ENCODE measurements at places on chromosomes 5 and 9.

DNA sequence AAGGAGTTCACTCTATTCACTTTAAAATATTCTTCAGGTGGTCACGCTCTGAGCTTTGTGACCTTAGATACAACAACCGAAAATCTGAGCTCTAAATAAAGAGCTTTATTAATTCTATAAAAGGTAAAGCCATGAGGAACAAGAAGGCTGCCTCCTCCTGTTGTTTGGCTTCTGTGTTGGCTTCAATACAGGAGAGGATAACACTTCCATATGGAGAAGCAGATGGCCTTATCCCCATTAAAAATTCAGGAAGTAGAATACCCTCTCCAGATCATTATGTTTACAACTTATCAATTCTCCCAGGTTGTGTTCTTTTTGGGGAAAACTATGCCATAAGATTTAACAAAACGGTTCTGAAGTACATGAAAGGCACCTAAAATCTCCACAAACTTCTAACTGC lies 128.4 kb downstream of the TTC39B start:
- DNase-seq, result no peak

DNA sequence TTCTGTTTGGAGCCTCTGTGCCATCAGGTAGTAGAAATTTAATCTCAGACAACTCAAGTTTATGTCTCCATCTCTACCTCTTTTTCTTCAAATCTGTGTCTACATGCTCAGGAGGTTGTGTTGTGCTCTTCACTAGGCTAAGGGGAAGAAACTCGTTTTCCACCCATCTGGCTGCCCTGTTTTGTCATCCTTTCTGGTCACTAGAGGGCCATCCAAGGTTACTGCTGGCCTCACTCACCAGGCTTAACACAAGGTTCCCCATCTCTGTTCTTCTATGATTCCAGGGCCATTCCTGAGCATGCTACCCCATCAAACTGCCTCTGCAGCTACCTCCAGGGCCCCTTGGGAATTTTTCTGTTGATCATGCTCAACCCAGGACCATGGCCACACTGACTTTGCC lies 213.3 kb upstream of the FBXL7 start:
- DNase-seq, result no peak

DNA sequence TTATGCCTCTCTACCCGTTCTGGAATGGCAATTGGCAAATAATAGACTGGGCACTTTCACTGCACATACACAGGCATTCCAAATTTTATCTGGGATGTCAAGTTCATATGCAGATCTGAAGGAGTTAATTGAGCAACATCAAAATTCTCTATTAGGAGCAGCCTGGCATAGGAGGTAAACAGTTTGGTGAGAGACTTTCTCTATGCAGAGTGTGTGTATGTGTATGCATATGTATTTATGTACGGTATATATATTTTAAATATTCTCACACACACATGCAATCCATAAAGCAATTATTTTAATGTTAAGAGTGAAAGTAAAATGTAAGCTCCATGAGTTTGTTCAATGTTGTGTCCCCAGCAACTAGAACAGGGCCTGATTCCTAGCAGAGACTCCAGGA lies 517.8 kb downstream of the CTNND2 start:
- no peak for DNase-seq

DNA sequence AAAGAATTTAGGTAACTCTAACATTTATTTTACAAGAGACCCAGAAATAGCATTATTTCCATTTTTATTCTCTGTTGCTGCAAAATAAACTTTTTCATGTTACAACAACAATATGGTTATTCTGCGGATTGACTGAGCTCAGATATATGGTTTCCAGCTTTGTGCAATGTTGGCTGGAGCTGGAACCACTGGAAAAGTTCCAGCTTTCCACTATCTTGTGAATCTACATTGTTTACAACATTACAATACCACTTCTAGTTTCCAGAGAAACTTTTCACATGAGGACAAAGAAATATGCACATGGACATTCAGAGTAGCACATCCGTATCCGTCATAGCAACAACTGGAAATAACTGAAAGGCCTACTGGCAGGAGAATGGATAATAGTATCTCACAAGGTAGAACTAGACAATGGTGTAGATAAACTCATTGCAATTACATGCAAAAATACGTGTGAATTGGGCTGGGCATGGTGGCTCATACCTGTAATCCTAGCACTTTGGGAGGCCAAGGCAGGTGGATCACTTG lies 436.1 kb upstream of the ADAMTS16 start:
- DNase-seq, result no peak

DNA sequence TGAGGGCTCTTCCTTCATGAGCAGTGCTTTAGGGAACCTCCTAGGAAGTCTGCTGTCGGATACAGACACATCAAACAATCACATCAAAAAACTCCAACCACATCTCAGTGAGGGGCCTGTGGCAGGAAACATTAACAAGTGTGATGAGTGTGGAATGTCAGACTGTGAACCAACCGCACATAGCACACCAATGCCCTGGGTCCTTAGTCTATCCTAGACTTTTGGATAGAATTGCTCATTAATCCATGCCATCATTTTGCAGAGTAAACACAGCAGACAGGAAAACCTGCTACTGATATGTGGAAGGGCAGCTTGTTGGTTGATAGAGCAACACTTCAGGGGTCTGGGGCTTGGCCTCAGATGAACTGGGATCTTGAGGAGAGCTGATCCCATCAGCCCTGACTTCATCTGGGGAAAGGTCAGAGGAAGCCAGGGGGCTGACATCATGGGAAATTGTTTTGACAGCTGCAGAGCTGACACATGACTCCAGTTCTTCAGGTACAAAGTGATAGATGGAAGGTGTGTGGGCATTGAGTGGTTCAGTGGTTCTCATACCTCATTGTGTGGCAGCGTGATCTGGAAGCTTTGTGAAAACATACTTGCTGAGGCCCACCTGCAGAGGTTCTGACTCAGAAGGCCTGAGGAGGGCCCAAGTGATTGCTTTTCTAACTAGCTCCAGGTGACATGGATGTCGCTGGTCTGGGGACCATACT lies 193.3 kb downstream of the DIRAS2 start:
- no peak for DNase-seq

DNA sequence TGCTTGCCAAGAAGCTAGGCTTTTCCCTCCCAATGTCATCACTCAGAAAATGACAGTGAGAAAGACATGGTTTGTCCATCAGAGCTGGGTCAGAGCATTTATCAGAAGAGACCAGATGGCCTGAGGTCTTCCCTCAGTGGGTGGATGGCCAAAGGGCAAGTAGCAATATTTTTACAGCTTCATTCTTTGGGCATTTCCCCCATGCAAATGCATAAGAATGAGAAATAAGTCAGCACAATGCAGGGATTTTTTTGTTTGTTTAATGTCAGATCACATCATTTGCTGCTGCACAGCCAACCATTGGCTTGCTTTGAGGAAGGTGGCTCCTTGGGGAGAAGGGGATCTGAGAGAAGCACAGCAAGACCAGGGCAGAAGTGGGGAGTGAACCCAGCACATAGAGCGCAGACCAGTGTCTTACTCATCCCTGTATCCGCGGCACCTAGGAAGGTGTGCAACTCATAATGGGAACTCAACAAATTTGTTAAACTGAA lies 209.6 kb downstream of the SEMA6A start:
- DNase-seq, result no peak

DNA sequence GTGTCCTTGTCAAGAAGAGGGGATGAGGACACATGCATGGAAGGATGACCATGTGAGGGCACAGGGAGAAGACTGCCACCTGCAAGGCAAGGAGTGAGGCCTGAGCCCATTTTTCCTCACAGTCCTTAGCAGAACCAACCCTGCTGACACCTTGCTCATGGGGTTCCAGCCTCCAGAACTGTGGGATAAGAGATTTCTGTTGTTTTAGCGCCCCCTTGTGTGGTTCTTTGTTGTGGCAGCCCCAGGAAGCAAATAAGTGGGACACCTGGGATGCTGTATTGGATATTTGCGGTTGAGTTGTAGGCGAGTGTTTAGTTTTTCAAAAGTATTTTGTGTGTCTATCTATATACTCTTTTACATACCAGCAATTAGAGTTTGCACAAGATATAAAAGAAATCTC lies 206.4 kb downstream of the NXNL2 start:
- DNase-seq, result peak; percentile 12

DNA sequence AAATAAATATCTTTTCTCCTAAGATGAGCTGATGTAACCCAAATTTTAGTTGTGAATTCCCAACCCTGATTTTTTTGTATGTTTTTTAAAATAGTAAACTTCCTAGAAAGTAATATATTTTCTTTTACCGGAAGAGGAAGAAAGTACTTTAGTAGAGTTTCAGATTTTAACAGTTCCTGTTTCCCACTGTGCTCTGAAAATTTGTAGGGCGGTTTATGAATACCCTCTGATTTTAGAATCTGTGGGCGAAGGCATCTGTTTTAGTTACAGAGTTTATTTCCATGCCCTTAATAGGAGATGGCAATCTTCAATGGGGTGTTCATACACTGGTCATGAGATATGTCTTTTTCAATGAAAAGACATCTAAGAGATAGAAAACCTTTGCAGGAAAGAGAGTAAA lies 3.7 kb upstream of the HOMER1 start:
- DNase-seq, result no peak

- DNase-seq, result no peak
Observed at GRCh38 chr5:123007182-123007581, 29.3 kb downstream of the PPIC start.

DNA sequence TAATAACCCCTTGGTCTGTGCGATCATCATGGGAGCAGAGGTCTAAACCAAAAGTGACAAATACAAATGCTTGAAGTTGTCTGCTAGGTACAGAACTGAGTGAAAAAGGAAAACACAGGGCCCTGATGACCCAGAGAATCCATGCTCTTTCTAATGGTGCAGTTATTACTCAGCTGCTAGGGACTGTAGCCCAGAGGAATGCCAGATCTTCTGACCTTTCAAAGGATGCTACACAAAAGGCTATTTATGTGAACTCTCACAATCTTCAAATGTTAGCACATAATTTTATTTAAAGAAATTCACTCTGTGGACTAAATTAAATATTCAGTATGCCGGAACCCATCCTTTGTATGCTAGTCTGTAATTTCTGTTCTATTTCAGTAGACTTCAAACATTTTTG lies 79.9 kb downstream of the PRR16 start:
- DNase-seq, result no peak

- no peak for DNase-seq
Observed at GRCh38 chr5:181263633-181264032, 2.7 kb upstream of the TRIM52 start.

- DNase-seq, result no peak
Observed at GRCh38 chr9:128479262-128479661, 23.5 kb downstream of the ODF2 start.

DNA sequence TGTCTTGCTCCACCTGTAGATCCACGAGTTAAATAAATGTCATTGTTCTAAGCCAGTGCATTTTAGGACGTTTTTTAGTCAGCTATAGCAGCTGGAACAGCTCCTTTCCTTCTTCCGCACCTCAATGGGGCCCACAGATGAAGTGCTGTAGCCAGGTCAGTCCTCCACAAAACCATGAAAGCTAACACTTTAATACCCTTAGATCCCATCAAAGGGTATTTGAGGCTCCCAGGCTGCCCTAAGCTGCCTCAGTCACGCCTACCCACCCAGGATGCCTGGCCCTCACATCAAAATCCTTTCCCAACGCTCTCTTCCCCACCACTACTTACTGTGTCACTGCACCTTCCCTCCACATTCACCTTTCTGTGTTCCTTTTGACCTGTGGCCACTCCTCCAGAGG lies 44.1 kb upstream of the ACO1 start:
- no peak for DNase-seq

GRCh38 chr5:45596320-45596719 lies 99.9 kb downstream of the HCN1 start:
- no peak for DNase-seq

DNA sequence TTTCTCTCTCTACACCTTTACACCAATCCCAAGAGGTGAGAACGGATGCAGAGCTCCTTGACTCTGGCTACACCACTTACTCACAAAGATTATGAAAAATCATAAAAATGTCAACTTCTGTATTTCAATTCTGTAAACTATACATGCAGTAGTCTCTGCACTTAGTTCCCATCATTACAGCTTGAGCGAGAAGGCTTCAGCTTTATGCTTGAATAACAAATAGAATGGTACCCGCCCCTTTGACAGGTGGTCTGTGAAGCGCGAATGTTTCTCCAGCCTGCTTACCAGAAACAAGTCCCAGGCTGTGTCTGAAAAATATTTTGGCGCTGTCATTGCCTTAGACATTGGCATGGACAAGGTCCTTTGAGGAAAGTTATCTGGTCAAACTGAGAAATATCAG lies 562.4 kb upstream of the CLINT1 start:
- DNase-seq, result no peak

GRCh38 chr5:172789687-172790495 lies 18.9 kb upstream of the DUSP1 start:
- no peak for DNase-seq

- DNase-seq, result no peak
Observed at GRCh38 chr9:120413121-120414048, 166.6 kb downstream of the CDK5RAP2 start.

DNA sequence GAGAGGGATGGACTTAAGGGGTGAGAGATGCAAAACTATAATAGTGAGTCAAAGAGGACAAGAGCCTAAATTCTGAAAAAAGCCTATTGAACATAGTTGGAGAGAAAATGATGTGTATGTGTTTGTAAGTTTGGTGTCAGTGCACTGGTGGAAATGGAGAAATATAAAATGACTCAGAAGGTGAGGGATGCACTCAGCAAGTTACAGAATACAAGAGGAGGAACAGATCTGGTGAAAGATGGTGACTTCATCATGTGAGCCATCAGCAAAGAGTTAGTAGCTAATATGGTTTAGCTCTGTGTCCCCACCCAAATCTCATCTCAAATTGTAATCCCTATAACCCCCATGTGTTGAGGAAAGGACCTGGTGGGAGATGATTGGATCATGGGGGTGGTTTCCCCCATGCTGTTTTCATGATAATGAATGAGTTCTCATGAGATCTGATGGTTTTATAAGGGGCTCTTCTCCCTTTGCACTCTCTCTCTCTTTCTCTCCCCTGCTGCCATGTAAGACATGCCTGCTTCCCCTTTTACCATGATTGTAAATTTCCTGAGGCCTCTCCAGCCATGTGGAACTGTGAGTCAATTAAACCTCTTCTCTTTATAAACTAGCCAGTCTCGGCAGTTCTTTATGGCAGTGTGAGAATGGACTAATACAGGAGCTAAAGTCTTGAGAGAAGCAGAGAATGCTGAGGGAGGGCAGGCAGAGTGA lies 30.4 kb upstream of the FYB1 start:
- no peak for DNase-seq

DNA sequence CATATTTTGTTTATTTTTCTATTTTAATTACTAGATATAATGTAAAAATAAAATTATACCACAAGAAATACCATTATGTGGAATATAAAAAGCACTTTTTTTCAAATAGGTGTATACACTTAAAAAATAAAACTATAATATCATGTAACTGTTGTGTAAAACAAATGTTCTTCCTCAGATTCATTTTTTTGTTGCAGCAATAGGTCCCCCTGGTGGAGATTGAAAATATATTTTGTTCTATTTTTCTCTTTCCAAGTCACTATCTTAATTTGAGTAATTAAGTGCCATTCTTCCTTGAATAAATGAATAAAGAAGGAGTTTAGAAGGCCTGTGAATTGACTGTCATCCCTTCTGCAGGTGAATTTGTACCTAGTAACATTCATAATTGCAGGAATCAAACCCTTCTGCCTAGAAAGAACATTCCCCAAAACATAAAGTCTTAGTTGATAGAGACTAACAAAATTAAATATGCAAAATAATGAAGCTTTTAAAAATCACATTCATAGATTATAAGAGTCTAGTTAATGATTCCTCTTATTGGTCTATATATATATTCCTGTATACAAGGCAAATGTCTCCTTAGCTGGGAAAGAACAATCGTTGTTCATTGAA lies 23.4 kb downstream of the CETN3 start:
- no peak for DNase-seq

All from HL-60 (cell line).